Stimulated activated CD4-positive, alpha-beta T cell treated with anti-CD3 and anti-CD28 coated beads, Interleukin-15, amount 100 ng/mL, for 48 hours (primary cell): ENCODE measurements at places on chromosomes 2 and 18.
A peak's percentile ranks its signal among the peaks of the same experiment; 100 is the strongest.

GRCh38 chr2:62897187-62897827 lies 153.3 kb upstream of the OTX1 start:
- DNase-seq = no peak

DNA sequence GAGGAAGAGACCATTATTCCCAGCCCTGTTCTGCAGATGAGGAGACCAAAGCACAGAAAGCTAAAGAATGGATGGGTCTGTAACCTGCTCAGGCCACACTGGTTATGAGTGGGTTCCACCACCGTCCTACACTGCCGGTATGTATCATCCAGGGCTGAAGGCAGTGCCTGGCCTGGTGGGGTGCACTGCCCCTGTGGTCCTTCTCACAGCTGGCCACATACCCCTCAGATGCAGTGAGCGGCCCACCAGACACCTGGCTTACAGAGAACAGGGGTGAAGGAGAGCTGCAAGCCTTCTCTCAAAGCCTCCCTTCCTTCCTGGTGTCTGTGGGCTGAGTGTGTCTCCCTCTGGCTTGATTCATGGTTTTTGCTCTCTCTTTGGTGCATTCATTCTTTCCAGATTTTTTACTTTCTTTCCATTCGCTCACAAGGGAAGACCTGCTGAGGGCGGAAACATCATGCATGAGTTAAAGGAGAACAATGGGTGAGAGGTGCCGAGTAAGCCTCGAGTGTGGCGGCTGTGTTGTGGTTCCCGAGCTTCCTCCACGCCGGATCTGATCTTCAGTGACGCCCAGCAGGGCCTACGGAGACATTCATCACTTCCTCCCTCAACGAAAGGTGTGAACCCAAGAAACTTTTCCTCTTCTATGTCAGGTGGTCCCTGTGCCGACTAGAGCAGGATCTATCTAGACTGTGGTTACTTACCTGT lies 62.1 kb upstream of the REL start:
- peak; percentile 72 for DNase-seq

DNA sequence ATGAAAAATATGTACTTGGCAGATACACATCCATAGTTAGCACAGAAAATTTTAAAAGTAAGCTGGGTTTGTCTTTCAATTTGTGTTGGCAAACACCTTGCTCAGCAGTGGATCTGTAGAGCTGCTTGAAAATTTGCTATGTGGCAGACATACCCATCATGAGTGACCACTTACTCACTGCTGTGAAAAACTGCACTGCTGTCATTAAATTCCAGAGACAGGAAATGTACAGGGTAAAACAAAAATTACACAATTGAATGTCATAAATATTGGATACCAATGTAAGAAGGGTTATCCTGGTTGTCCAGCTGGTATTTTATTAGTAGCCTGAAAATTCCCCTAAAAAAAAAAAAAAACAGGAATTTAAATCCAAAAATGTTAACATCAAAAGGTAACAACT lies 24.5 kb downstream of the NIF3L1 start:
- DNase-seq = no peak

DNA sequence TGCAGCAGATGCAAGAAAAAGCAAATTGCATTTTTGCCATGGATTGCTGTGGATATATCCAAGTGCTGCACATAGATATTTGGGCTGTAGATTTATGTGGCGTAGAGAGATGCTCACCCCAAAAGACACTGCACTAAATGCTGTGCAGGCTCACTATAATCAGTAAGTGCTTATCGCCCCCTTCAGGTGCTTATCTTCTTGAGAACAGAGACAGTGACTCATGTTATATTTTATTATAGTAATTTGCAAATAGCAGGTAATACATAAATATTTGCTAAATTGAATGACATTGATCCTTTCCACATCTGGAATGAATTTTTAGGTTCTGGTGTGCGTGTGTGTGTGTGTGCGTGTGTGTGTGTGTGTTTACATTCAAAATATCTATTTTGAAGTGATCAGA lies 36.8 kb upstream of the PLEKHM3 start:
- no peak for DNase-seq

GRCh38 chr18:72541871-72542332 lies 2.2 kb downstream of the CBLN2 start:
- DNase-seq = no peak

DNA sequence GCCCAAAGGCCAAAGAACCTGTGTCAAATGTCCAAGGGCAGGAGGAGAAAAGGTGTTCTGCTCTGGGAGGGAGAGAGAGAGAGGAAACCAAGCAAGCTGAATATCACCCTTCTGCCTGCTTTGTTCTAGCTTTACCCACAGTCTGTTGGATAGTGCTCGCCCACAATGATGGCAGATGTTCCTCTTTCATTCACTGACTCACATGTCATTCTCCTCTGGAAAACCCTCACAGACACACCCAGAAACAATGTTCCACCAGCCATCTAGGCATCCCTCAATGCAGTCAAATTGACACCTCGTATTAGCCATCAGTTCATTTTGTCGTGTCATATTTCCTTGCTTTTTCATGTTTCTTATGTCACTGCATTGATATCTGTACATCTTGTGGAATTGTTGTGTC lies 150.3 kb downstream of the UBR3 start:
- DNase-seq = no peak

- DNase-seq = no peak
Observed at GRCh38 chr2:238379096-238379810, 47.5 kb upstream of the ASB1 start.

DNA sequence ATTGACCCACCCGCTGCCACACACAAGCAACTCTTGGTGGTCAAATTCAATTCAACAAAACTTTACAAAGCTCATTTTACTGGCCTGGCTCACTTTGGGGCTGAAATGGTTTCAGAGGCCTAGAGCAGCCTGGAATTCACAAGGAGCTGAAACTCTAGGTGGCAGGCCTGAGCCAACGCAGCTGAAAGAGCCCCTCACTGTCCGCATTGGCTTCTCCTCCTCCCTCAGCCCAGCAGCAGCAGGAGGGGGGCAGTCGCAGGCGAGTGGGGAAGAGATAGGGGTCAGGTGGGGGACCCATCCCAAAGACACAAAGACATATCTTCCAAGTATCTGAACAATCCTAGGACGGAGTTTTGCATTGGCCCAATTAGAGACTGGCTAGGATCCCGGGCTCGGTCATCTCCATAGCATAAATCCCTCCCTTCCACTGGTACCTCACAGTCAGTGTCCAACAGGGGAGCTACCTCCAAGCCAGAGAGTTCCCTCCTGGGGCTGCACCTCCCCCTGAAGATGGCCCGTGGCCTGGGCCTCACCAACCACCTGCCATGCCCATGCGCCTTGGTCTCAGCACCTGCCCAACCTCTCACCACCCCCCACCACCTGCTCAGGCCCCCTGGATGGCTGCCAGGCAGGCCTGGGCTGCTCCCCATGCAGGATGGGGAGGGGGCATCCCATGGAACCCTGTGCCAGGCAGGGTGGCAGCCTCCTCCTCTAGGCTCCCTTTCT lies 113.4 kb downstream of the ZBTB7C start:
- no peak for DNase-seq

DNA sequence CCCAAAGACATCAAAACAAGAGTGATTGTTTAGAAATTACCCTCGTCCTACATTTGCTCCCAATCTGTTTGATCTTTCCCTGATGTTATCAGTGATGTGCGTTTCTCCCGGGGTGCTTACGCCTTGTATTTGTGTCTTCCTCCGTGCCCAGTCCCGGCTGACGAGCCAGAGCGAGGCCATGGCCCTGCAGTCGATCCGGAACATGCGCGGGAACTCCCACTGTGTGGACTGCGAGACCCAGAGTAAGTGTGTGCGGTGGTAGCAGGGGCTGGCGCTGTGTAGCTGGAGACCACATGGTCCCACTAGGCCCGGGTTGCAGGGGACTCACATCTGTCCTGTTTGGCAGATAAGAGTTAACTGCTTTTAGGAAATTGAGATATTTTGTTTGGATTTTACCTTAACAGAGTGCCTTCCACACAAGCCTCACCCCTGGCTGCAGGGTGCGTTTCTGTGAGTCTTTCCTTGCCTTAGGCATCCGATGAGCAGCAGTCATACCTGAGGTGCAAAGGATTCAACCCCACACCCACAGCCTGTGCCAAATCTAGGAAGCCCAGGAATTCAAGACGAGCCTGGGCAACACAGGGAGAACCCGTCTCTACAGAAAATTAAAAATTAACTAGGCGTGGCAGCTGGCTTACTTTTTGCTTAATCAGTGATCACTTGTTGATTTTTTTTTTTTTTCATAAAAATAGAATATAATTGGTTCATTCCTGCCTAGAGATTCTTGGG lies 127.4 kb downstream of the GBX2 start:
- no peak for DNase-seq

- no peak for DNase-seq
Observed at GRCh38 chr18:9392726-9393125, 58.2 kb downstream of the TWSG1 start.

DNA sequence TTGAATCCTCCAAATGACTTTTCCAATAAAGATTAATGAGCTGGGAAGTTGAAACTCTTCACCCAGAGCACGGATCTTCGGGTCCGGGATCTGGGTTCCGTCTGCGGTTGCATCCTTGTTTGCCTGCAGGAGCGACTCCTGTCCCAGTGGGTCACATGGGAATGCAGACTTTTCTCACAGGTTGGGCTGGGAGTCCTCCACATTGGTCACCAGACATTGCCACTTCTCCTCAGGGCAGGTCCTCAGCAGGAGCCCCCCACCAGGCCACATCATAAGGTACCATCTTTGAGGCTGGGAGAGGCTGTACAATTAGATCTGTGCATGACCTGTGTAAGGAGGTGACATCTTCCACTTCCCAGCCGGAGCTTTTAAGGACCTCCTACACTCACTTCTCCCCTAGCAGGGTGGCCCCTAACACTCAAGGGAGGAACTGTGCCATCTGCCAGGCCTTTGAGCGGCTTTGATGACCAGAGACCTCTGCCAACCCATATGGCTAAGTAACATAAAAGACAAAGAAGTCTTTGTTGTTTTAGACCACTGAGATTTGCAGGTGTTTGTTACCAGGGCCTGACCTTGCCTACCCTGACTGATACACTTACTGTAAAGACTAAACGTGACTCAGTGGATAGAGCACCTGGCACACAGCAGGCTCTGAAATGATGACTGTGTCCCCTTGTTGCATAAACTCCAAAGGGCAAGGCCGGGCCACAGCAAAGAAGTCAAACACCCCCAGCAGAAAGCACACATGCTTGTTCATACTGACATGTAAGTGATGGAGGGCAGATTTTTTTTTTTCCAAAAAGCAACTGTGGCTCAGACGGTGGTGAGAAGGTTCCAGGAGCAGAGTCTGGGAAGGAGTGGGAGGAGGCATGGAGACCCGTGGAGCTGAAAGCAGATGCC lies 7.9 kb upstream of the TEX51 start:
- no peak for DNase-seq

DNA sequence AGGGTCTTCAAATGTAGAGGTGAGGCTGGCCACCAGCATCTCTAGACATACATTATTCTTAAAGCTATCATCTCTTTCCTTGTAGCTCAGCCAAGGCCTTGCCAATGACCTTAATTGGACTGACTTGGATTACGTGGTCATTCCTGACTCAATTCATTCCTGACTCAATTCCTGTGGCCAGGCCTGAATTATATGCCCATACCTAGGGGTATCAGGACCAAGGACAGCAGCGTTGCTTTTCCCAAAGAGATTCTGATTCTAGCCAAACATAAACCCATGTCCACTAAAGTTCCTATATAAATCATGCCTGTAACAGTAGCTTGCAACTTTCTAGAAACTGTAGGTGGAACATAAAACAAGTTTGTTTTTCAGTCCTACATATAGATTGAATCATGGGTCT lies 231.7 kb downstream of the ARL6IP6 start:
- DNase-seq = no peak

GRCh38 chr2:42863320-42863719 lies 70.9 kb upstream of the HAAO start:
- DNase-seq = no peak

- no peak for DNase-seq
Observed at GRCh38 chr2:190891889-190892288, 11.3 kb downstream of the GLS start.

DNA sequence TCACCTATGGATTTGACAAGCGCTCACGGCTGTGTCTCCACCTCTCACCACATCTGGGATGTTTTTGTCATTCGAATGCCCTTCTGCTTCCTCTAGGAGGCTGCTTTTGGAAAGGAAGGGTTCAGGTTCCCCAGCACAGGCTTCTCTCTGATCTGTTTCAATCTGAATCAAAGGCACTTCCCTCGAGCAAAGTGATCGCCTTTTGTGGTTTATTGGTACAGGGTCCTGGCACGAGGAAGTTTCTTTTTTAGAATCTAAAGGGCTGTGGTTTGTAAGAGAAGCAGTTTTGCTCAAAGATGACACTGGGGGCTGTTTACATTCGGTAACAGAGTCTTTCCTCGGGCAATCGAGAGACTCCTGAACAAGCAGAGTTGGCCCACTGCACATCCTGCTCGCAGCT lies 145.0 kb downstream of the DAW1 start:
- no peak for DNase-seq

DNA sequence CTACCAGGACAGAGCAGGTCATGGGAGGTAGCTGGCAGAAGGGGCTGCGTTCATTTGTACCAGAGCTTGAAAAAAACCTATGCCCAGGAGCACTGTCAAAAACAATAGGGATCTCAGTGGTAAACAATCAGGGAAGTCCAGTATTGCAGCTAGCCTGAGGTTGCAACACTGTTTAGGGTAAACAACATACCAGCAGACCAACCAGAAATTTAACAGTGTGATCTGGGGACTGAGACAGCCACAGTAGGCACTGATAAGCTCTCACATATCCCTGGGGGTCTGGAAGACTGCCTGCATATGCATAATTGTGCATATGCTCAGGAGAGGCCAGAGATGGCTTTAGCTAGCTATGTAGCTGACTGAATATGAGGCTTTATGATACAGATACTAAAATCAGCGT lies 12.0 kb upstream of the ZCCHC2 start:
- DNase-seq = no peak

GRCh38 chr2:74149570-74150319 lies 2.0 kb upstream of the BOLA3 start:
- DNase-seq = no peak

GRCh38 chr18:69469444-69469919 lies 68.8 kb downstream of the DOK6 start:
- peak; percentile 33 for DNase-seq

DNA sequence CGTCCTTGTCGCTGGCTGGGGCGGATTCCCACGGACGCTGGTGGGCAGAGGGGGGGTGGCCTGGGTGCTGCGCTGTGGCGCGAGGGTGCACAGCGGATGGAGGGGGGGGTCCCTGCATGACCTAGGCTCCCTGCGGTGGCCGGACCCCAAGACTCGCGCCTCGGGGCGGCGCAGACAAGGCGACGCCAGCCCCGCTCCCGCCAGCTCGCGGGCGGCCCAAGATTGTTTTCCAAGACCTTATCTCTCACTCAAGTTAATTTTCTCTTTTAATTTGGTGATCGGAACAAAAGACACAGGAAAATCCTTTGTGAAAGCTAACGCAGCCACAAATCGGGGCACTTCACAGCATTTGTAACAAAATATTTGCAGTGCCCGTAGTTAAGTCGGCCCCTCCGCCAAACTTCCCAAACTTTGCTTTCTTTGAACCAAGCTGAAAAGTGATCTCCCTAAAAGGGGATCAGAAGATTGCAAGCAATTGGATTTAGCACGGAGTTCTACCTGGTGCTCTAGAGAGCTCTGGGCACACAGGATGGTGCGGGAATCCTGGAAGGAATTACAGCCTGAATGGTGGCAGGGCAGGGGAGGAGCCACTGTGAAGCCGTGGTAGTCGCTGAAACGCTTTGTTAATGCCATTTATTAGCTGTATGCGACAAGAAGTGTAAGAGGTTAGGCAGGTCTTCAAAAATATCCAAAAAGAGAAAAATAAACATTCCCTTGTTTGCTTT lies 4.8 kb upstream of the ID2 start:
- no peak for DNase-seq
